Hepatocyte (in vitro differentiated cells): ENCODE measurements at places on chromosomes 2 and 18. TPM values are rescaled to one million over a fixed set of nuclear protein-coding genes. Genes with fewer than 3 reads are reported as not detected.

ALPI gene
- total RNA-seq, result 3.9 and 4.1 TPM in 2 replicates

ZSWIM2 gene
- total RNA-seq, result 0.07 TPM in 1 of 2 replicates, not detected in the other

NEU4 gene
- total RNA-seq, result 6.8 and 9.3 TPM in 2 replicates

LINC00305 gene
- total RNA-seq, result 0.30 and 0.32 TPM in 2 replicates

BOLL gene
- not detected in 2 replicates for total RNA-seq

ANKRD30B gene
- total RNA-seq, result not detected in 2 replicates

ARHGAP28 gene
- 60.7 and 71.3 TPM in 2 replicates for total RNA-seq

DNA sequence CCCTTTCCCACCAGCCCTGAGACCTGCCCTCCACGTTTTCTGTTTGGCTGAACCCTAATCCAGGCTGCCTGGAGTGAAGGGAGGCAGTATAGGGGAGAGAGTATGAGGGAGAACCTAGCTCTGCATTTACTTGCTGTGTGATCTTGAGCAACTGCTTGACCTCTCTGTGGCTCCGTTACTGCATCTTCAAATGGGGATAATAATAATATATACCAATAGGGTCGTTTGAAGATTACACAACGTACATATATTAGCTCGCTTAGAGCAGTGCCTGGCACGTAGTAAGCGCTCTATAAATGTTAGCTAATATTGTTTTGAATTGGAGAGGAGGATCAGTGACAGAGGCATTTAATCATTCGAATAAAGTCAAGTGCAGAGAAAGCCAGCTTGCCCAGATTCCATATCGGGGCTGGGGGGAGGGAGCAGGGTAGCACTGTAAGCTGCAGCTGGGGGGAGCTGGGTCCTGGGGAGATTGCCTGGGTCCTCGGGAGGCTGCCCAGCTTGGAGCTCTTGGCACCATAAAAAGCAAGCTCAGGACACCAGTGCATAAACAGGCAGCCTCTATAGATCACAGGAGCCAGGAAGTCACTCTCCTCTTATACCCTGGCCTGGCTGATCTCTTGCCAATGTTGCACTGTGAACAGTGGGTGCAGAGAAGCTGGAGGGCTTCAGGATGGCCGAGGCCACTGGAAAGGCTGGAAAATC, 19.1 kb downstream of the KCNK3 start:
- DNase-seq, result no peak

DNA sequence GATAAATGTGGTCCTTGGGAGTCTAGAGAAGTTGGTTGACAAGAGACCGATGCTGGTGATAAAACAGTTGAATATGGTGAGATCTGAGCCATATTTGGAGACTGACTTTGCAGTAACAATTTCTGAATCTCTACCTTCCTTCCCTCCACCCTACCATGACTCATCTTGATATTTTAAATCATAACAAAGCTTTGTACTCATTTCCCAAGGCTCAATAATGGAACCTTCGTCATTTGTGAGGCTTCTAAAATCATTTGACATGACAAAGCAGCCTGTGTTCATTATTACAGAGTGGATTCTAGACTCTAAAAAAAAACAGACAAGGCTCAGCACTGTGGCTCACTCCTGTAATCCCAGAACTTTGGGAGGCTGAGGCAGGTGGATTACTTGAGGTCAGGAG, 38.5 kb upstream of the PDCL3 start:
- no peak for DNase-seq

GRCh38 chr2:64865073-64865830, 123.9 kb upstream of the SLC1A4 start:
- DNase-seq, result peak; percentile 87

GRCh38 chr2:205245001-205245400, 437.3 kb upstream of the NRP2 start:
- no peak for DNase-seq

DNA sequence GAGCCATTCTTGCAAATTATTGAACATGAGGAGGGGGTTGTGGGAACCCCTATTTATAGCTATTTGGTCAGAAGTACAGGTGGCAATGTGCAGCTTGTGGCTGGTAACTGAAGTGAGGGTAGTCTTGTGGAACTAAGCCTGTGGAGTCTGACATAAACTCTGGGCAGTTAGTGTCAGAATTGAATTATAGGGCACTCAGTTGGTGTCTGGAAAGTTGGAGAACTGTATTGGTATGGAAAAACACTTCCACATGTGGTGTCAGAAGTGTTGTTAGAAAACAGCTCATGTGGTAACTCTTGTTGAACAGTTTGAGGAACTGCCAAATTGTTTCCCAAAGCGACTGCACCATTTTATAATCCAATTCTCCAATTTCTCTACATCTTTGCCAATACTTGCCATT, 7.5 kb downstream of the RALBP1 start:
- DNase-seq, result no peak

DNA sequence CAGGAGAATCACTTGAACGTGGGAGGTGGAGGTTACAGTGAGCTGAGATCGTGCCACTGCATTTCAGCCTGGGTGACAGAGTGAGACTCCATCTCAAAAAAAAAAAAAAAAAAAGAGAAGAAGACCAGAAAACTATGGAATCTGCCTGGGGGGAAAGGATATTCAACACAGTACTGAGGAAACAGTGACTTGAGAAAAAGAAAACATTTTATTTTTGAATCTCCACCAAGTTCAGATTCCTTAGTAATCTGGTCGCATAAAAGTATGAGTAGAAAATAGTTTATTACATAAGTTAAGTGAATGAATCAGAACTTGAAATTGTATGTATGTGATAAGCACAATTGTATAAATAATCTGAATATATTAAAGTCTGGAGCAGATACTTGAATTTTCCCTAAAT, 13.0 kb upstream of the HAT1 start:
- DNase-seq, result no peak

DNA sequence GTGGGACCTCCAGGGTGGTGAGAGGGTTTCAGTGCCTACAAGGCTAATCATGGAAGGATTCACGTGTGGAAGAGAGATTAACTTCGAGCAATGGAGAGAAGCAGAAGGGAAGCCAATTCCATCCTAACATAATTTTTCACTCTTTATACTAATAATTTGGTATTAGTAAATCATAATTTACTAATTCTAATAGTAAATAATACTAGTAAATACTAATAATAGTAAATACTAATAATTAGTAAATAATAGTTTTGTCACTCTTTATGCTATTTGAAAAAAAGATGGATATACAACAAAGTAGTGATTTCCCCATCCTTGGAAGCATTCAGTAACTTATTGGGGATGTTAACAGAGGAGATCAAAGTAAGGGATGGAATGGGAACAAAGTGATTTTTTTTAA, 6.4 kb upstream of the SAG start:
- no peak for DNase-seq

- peak; percentile 70 for DNase-seq
Measured at GRCh38 chr18:51666763-51667191, 469.3 kb upstream of the MEX3C start.

DNA sequence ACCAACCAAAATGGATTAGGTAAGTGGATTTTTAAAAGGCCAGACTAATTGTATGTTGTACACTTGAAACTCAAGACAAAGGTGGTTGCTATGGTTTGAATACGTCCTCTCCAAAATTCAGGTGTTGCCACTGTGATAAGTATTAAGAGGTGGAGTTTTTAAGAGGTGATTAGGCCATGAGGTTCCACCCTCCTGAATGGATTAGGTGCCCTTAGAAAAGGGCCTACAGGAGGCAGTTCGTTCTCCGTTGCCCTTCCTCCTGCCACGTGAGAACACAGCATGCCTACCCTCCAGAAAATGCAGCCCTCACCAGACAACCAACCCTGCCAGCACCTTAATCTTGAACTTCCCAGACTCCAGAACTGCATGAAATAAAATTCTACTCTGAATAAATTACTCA, 51.2 kb downstream of the CHMP3 start:
- DNase-seq, result no peak

DNA sequence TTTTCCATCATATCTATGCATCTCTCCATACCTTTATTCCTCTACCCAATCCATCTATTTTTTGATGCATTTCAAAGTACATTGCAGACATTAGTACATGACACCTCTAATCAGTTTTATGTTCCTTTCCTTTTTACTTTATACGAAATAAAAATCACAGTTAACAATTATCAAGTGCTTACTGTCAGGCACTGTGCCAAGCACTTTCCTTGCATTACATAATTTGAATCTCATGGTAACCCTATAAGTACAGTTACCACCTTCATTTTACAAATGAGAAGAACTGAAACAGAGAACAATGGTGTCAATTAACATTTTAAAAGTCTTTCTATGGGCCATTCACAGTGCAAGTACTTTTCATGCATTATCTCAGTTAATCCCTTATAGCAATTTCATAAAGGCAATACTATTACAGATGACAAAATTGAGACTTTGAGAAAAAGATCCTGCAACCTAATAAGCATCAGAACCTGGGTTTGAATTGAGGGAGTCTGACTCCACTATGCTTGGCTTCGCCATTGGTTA, 544.4 kb upstream of the TNP1 start:
- DNase-seq, result no peak

DNA sequence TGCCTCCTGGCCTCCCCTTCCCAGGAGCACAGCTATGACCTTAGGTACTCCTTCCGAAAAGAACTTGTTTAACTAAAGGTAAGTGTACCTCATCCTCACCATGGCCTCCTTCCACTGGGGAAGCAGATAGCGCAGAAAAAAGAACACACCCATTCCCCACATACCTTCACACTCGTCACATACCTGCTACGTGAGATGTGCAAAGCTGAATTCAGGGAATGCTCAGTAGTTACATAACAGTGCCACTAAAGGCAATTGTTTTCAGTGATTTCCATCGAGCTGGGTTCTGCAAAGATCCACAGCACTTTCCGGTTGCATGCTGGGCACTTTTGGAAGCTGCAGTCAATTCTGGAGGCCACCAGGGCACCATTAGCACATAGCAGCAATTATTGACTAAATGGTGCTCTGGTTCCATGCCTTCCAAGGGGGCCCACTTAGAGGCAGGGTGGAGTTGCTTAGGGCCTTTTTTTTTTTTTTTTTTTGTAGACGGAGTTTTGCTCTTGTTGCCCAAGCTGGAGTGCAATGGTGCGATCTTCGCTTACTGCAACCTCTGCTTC, 41.0 kb downstream of the PAX8 start:
- DNase-seq, result no peak

GRCh38 chr2:13009027-13009642, 292.4 kb downstream of the TRIB2 start:
- no peak for DNase-seq

DNA sequence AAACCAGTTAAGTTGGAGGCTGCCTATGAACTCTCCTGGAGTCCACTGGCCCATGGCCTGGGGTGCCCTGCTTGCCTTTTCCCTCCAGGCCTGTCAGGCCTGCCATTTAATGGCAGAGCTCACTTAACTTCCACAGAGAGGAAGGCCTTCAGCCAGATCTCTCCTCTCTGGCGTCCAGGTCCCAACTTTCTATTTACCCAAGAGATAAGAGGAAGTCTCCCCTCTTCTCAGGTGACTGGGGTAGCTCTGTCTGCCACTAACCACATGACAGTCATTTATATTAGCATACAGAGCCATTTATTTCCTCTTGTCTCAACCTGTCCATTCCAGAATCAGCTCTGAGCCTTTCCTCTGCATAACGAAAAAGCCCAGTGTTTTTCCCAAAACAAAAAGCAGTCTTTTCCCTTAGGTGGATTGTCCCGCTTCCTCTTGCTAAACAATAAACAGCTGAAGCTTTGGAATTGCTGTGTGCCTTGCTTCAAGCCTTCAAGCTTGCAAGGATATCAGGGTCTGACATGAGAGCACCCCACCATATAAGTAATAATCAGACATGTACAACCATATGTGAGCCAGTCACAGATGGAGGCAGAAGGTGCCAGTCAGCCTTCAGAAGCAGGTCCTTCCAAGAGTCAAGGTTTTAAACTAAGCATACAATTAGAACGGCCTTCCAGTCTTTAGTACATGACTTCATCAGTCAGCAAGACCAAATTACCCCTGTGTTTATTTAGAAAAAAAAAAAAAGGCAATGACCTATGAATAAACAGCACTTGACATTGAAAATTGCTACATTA, 71.2 kb upstream of the STPG4 start:
- DNase-seq, result peak; percentile 44

DNA sequence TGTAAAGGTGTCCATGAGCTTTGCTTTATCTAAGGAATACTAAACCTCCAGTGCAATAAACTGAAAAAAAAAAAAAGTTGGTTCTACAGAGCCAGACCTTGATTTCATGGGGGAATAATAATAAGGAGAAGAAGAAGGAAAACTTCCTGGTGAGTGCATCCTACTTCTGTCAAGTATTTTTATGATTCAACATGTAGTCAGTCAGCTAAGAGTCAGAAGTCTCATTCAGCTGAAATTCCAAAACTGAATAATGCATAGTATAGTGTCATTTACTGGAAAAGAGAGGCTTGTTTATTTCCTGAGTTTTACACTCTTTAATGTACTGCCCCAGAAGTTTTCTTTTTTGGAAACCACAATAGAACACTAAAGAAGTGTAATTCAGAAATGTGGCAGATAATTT, 77.8 kb upstream of the TACR1 start:
- DNase-seq, result no peak

GRCh38 chr2:46737577-46737976, 178.0 kb downstream of the MCFD2 start:
- DNase-seq, result peak; percentile 29

DNA sequence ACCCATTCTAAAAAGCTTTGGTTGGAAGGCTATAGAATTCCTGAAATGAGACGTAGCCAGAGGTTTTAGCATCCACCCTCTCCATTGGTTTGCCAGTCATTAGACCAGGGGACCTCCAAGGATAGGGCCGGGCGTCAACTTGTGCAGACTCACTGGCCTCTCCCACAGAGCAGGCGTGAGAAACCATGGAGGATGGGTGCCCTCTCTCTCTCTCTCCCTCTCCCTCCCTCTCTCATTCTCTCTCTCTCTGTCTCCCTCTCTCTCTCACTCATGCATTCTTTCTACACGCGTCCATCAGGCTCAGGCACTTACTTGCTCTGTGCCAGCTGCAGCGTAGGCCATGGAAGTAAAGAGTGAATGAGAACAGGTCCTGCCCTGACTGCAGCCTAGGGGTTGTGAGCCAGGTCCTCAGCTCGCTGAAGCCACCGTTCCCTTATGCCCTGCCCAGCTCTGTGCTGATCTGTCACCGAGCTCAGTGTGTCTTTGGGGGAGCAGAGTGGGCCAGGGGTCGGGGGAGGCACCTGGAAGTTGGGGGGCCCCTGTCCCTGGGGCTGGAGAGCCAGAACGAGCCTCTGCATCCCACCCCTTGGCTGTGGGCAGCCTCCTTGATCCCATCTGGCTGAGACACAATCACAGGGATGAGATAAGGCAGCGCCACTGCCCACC, 304.4 kb upstream of the HS6ST1 start:
- no peak for DNase-seq

DNA sequence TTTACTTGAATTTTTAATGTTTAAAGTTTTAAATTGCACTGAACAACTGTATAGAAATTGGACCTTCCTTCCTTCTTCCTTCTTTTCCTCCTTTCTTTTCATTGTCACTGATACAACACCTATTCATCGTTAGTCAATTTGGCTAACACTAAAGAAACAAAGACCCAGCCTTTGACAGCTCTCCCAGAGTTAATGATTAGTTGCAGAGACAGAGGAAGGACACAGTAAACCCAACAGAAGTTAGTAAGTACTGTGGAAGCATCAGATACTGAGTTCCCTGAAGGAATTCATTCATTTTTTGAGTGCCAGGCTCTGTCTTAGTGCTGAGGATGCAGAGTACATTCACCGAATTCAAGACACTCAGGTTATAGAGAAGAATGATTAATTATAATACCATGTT, 77.9 kb upstream of the RAB27B start:
- DNase-seq, result no peak
